ENCODE measurements at places on chromosomes 11 and 22.

DNA sequence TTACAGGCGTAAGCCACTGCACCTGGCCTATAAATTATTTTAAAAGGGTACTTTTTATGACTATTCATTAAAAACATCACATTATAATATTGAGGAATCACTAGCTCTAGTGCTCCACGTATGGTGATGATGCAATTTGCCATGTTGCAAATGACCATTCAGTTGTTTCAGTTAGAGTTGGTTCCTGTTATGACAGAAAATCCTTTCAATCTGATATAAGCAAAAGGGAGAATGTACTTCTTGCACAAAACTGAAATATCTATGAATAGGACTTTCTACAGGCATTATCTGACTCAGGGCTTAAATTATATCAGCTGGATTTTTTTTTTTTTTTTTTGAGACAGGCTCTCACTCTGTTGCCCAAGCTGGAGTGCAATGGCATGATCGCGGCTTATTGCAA is 45.6 kb upstream of the RRM1 start:
- no peak for DNase-seq

DNA sequence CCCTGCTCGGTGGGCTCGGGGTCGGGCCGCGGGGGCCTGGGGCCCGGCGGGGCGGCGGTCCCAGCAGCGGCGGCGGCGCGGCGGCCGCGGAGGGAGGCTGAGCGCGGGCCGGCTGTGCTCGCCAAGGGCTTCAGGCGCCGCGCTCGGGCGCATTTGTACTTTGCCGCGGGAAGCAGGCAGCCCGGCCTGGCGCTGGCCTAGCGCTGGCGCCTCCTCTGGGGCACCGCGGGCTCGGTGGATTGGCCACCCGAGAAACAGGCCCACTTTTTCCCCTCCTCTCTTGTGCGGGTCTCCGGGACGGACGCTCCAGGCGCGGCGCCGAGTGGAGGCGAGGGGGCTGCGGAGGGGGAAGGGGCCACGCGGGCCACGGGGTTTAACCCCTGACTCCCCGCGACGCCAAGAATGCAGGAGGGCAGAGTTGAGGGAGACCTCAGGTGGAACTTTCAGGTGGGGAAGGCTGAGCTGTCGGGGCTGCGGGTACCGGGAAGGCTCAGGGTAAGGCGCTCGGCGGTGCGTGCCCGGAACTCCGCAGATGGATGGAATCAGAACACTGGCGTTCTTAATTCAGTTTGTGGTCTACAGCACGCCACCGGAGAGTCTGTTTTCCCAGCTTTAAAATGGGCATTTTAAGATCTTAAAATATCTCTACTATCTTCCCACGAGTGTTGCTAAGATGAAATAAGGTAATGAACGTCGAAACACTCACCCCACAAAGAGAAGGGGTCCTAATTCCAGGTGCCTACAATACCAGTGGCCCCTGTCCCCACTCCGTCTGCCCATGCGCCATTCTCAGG is at the start of gene CHRDL2:
Gene CHRDL2, minus strand, starts transcription at position 126 of the 794 bp plus-strand sequence. CDS start 538 bp downstream, outside the sequence.
- DNase-seq = peak; percentile 53

DNA sequence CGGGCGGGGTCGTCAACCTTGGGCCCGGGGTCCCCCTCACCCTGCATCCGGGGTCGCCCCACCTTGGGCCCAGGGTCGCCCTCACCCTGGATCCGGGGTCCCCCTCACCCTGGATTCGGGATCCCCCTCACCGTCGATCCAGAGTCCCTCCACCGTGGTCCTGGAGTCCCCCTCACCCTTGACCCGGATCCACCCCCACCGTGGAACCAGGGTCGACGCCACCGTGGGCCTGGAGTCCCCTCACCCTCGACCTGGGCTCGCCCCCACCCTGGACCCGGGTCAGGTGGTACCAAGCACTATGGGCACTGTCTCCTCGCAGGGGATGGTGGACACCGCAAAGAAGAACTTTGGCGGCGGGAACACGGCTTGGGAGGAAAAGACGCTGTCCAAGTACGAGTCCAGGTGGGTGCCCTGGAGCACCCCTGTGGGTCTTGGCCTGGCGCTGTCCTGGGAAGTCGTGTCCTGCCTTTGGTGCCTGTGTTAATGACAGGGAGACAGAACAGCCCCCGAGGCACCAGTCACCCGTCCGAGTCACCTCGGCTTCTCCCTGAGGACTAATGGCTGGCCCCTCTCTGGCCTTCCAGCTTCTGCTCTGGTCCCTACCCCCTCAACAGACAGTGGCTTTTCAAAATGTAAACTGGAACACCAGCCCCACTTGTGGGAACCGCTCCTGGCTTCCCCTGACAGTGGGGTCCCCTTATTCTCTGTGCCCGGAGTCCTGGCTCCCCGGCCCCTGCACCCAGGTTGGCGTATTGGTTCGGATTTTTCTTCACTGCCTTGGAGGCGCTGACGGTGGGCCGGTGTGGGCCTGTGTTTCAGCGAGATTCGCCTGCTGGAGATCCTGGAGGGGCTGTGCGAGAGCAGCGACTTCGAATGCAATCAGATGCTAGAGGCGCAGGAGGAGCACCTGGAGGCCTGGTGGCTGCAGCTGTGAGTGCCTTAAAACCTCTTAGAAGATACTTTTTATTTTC is 762 bp downstream of the CRELD2 start:
- DNase-seq = no peak

DNA sequence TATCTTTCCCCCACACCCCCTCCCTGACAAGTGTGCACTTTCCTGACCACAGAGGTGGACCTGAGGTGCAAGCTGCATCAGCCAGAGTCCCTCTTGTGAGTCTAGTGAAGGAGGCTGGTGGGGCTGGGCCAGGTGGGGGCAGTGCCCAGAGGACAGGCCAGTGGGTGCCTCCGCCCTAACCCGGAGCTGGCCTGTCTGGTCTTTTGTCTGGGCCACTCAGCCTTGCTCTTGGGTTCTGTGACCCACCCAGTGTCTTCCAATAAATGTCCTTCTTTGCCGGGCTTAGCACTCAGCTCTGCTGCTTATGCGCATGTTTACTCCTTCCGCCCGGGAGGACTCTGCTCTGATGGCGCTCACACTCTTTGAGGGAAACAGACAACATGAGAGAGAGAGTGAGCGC is 526.2 kb downstream of the TBC1D22A start:
- DNase-seq = no peak

- peak; percentile 89 for DNase-seq
These were observed 128.9 kb downstream of the CCDC34 start for GRCh38 chr11:27234043-27234668.

- DNase-seq = no peak
These were observed 37.1 kb upstream of the RAB38 start for GRCh38 chr11:88212300-88212699.

DNA sequence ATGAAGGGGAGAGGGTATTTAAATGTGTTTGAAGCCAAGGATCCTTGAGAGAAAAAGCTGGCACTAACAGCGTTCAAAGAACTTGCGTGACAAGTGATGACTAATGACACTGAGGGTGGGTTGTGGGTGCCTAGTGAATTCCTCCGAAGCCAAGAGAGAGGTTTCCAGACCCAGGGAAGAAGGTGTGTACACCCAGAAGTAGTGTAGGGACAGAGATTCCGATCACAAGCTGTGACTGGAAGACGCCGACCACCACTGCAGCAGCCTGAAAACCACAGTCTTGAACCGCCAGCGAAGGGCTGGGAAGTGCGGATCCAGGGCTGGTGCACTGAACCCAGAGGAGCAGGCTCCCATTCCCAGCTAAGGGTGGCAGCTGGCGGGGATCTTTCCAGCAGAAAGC is 9.5 kb downstream of the PPARA start:
- DNase-seq = no peak

GRCh38 chr11:2837096-2837601 is 48.4 kb downstream of the CDKN1C start:
- peak; percentile 93 for DNase-seq

DNA sequence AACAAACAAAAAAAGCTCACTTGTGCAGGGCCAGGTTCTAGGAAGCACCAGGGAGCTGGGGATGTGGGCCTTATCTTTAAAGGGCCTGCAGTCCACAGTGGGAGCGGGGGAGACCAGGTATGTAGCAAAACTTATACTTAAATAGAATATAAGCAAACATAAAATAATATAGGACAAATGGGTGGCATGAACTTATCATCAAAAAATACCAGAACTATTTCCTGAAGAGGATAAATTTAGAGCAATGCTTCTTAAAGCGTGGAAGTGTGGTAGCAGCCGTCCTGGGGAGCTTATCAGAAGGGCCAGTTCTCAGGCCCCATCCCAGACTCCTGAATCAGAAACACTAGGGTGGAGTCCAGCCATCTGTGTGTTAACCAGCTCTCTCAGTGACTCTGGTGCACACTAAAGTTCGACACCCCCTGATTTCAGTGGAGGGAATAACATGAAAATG is 9.3 kb downstream of the VPS26B start:
- DNase-seq = no peak

Measured in AG08395 (cell line).